HT-29 (cell line): ENCODE measurements at places on chromosomes 5 and 9. TPM values are rescaled to one million over a fixed set of nuclear protein-coding genes. Genes with fewer than 3 reads are reported as not detected.

SVEP1 gene
- not detected in 2 replicates for total RNA-seq

GPRIN1 gene
- 4.3 and 5.6 TPM in 2 replicates for total RNA-seq

IFNA21 gene
- total RNA-seq: not detected in 2 replicates

SCGB3A2 gene
- total RNA-seq: not detected in 2 replicates

DNAI1 gene
- not detected in 2 replicates for total RNA-seq

DNA sequence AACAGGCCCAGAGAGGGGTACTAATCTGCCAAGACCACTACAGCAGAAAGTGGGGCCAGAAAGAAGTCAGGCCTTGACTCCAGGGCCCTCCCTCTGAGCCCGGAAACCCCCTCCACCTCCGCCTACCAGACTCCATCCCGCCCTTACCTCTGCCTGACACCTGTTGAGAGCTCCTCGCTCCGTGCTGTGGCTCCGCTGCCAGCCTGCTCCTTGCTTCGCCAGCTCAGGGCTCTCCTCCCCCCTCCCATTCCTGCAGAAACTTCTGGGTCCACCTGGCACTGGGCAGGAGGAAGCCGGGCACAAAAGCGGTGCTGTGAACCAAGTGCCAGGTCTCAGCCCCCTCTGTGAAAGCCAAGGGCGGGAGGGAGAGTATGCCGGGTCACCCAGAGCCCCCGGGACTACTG, 6.4 kb upstream of the ST6GALNAC6 start:
- DNase-seq: no peak

DNA sequence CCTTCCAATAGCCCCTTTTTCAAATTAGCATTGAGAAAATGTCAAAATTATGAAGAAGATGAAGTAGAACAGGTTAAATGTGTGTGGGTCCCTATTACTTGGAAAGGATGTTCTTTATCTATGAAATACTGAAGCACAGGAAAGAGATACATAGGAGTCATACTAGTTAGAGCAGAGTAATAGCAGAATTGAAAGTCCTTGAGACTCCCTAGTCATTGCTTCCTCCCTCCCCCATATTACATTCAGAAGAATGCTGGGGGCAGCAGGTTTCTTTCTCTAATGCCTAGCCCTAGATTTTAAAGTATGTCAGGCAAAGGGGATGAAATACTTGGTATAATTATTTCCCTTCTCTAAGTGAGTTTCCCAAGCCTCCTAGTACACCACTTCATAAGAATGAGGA, 4.4 kb downstream of the ZCCHC9 start:
- no peak for DNase-seq

DNA sequence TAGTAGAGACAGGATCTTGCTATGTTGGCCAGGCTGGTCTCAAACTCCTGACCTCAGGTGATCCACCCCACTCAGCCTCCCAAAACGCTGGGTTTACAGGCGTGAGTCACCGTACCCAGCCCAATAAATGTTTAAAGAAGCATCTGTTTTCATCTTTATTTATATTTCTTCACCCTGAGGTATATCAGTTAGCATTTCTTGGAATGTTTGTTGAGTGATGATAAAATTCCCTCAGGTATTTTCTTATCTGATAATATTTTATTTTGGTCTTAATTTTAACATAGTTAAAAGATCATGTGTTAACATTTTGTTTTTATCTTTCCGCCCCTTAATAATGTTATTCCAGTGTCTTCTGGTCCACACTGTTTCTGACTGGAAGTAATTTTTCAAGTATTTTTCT, 839.6 kb upstream of the CDH10 start:
- no peak for DNase-seq

- DNase-seq: no peak
These were observed 62.0 kb upstream of the STARD4 start for GRCh38 chr5:111574311-111574710.

- DNase-seq: peak; percentile 91
These were observed 18.2 kb upstream of the WDR38 start for GRCh38 chr9:124835026-124835557.

GRCh38 chr9:80843028-80843427, 846.3 kb downstream of the TLE1 start:
- DNase-seq: no peak

- DNase-seq: no peak
These were observed 383.3 kb downstream of the PSAT1 start for GRCh38 chr9:78680196-78680595.

- DNase-seq: no peak
These were observed 323.4 kb downstream of the FBXL7 start for GRCh38 chr5:15823398-15823797.

DNA sequence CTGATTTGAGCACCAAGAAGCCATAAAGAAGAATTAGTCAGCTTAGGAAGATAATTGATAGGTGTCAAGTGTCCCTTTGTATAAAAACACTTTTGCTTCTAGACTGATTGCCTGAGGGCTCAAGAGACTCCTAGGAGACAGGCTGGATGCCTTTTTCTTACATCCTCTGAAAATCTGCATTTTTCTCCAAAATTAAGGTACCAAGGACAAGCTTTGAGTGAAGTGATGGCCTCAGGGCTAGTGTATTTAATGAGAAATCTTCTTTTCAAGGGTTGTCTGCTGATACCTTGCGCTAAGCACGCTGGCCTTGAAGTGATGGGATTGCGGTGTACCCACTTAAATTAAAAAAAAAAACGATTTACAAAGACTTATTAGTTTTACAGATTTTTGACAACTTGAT, 304.0 kb downstream of the TLR4 start:
- no peak for DNase-seq

DNA sequence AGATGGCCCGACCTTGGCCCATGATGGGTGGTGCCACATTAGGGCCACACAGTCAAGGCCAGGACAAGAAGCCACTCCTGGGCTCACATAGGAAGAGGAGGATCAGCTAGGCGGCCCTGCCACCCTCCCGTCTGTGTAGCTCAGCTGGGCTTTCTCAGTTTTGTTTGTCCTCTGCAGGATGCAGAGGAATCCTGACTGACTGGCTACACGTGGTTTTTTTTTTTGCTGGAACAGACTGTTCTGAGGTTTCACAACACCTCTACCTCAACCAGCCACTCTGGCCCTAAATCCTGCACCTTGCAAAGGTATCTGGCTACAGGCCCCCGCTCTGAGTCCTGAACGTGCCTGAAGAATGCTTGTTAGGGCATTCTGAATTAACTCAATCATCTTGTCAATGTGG, 88.3 kb upstream of the MSX2 start:
- DNase-seq: no peak

GRCh38 chr9:35616681-35617459, 1.3 kb downstream of the CD72 start:
- no peak for DNase-seq

- no peak for DNase-seq
These were observed 142.3 kb downstream of the TSSK1B start for GRCh38 chr5:113292462-113292861.

- DNase-seq: no peak
These were observed 59.4 kb downstream of the ZNF354C start for GRCh38 chr5:179119415-179120170.

GRCh38 chr9:122767817-122768216, 20.9 kb upstream of the OR5C1 start:
- no peak for DNase-seq
